Activated naive CD4-positive, alpha-beta T cell treated with anti-CD3 and anti-CD28 coated beads, Interleukin-2, amount 10 ng/mL, durations not matched to agents 7 days and 5 days (primary cell): ENCODE measurements at places on chromosomes 2 and 18.

- no peak for DNase-seq
Measured at GRCh38 chr18:63161032-63161760, 158.4 kb downstream of the BCL2 start.

GRCh38 chr18:24019641-24020331, 5.2 kb downstream of the TTC39C start:
- peak; percentile 73 for DNase-seq

DNA sequence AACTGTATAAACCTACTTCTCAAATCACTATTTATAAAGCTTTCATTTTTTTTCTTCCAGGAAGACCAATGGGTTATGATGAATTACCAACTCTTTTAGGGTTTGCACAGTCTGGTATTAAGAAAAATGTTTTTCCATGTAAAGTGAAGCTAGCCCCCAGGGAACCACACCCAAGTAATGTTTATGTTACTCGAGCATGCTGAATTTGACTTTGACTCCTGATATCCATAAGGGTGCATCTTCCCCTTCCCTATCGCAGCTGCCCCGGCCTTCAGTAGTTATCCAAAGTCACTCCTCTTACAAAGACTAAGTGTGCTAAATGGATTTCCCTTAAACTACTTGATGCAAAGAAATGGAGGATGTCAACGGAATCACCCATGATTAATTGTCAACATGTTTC, 21.7 kb downstream of the KCTD18 start:
- no peak for DNase-seq

- DNase-seq = no peak
Measured at GRCh38 chr18:79566771-79567431, 112.7 kb upstream of the CTDP1 start.

DNA sequence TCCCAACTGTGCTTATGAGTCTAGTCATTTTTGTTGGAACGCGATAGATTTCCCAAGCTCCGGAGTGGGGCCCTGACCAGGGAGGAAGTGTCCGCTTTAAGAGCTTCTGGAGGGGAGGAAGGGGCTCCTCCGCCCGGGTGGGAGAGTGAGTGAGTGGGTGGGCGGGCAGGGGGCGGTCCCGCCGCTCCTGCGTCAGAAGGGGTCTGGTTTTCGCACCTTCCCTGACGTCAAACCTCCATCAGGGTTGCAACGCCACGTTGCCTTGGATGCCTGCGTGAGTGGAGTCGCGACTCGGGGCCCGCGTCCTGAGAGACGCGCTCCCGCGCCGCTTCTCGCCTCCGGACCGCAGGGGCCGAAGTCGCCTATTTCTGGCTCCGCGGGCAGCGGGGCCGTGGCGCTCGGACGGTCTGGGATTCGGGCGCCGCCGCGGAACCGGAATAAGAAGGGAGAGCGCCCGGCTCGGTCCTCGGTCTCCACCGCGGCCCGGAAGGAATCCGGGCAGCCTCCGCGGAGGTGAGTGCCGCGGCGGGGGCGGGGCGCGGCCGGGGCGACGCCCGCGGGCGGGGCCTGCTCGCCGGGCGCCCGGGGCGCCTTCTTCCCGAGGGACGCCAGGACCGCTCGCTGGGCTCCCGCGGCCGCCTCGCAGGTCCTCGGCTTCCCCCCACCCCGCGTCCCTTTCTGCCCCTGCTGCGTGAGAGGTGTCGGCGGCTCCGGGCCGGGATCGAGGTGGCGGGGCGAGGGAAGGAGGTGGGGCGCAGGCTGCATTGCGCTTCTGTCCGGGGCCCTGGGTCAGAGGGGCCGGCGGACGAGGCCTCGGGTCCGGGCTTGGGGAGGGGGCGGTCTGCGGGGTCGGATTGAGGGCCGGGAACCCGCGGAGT, at the start of gene ZDBF2:
TSS of gene ZDBF2 (plus strand) at position 230 of the 878 bp plus-strand sequence. CDS start 7,187 bp downstream, outside the sequence.
- peak; percentile 62 for DNase-seq
